ENCODE measurements at places on chromosomes 2 and 18.

GRCh38 chr18:63970809-63971205 lies 926 bp downstream of the SERPINB8 start:
- no peak for DNase-seq

DNA sequence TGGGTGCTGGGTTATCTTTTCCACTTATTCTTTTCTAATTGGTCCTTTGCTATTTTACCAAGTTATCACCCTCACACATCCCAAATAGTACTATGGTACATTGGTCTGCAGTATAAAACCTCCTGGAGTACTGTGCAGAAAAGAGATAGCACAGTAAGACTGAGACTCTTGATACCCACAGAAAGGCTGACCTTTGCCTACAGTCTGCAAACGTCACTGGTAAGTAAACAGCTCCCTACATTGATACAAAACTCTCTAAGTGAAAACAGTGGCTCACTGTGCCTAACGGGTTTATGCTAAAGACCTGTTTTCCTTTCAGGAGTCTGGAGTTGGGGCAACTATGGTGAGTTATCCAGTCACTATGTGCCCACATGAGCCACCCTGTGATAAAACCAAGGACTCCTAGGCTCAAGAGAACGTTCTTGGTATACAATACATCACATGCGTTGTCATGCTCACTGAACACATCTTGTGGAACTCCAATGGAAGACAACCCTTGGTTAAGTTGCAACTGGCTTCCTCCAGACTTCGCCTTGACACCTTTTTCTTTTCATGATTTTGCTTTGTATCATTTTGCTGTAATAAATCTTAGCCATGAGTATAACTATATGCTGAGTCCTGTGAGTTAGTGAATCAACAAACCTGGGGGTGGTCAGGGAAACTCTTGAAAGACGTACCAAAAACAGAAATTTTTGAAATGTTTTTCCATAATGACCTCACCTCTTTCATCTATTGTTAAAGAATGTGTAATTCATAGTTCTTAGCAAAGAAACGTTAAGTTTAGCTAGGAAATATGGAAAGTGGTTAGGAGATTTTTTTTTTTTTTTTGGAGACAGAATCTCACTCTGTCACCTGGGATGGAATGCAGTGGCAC lies 104.9 kb downstream of the C2orf74 start:
- no peak for DNase-seq

- DNase-seq = no peak
Measured at GRCh38 chr18:25737710-25738311, 352.6 kb downstream of the SS18 start.

DNA sequence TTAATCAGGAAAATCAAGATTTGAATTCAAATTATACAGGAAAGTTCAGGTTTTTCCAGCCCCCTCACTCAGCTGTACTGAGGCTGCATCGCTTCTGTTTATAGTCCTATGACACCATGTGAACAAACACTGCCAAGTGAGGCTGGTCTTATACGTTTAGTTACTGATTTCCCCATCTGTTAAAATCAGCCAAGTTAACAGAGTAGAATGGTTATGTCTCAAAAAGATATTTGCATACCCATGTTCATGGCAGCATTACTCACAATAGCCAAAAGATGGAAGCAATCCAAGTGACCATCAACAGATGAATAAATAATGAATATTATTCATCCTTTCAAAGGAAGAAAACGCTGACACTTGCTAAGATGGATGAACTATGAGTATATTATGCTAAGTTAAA lies 43.8 kb downstream of the REEP1 start:
- DNase-seq = no peak

GRCh38 chr18:79677840-79678239 lies 1.8 kb upstream of the CTDP1 start:
- no peak for DNase-seq

Data from NCI-H1417 treated with DMSO at 0.1 percent for 48 hours (cell line).